Left renal pelvis (tissue), 4 donors: ENCODE measurements at places on chromosomes 5 and 9. TPM values are rescaled to one million over a fixed set of nuclear protein-coding genes. Genes with fewer than 3 reads are reported as not detected.

DNA sequence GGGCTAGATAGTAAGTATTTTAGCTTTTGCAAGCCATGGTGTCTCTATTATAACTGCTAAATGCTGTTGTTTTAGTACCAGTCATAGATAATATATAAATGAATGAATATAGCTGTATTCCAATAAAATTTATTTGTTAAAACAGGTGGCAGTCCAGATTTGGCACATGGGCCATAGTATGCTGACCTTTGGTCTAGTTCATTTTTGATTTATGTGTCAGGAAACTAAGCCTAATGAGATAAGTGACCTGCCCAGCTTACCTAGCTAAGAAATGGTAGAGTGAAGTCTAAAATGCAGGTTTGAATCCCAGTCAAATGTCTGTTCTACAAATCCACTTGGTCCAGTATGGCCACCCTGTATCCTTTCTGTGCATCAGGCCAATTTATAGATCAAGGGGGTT is 139.3 kb downstream of the ALDH1A1 start:
- DNase-seq, result no peak

DNA sequence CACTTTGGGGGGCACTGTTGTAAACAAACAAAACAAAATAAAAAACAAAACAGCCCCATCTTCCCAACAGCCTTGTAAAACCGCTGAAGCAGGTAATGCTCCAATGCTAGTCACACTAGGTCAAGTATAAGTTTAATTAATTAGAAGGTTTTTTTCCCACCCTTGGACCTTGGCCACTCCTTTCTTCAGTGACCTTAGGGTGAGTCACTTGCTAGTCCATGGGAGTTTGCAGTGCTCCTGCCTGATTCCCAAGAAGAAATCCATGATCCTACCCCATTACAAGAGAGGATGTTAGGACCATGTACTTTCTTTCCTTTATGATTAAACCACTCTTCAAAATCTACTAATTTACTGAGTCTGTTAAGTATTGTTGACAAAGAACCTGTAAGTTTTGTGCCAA is 192.2 kb upstream of the CDKN2B start:
- no peak for DNase-seq

DNA sequence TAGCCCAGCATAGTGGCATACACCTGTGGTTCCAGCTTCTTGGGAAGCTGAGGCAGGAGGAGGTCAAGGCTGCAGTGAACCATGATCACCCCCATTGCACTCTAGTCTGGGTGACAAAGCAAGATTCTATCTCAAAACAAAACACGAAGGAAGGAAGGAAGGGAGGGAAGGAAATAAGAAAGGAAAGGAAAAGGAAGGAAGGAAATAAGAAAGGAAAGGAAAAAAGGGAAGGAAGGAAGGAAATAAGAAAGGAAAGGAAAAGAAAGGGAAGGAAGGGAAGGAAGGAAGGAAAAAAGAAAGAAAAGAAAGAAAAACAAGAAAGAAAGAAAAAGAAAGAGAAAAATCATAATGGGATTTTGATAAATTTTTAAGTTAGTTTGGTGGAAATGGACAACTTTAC is 3.1 kb upstream of the STX17 start:
- no peak for DNase-seq

IFNK gene
- not detected for polyA plus RNA-seq

TMC1 gene
- 0.82 TPM for polyA plus RNA-seq
